HuH-7.5 (cell line): ENCODE measurements at places on chromosomes 7 and 10.

DNA sequence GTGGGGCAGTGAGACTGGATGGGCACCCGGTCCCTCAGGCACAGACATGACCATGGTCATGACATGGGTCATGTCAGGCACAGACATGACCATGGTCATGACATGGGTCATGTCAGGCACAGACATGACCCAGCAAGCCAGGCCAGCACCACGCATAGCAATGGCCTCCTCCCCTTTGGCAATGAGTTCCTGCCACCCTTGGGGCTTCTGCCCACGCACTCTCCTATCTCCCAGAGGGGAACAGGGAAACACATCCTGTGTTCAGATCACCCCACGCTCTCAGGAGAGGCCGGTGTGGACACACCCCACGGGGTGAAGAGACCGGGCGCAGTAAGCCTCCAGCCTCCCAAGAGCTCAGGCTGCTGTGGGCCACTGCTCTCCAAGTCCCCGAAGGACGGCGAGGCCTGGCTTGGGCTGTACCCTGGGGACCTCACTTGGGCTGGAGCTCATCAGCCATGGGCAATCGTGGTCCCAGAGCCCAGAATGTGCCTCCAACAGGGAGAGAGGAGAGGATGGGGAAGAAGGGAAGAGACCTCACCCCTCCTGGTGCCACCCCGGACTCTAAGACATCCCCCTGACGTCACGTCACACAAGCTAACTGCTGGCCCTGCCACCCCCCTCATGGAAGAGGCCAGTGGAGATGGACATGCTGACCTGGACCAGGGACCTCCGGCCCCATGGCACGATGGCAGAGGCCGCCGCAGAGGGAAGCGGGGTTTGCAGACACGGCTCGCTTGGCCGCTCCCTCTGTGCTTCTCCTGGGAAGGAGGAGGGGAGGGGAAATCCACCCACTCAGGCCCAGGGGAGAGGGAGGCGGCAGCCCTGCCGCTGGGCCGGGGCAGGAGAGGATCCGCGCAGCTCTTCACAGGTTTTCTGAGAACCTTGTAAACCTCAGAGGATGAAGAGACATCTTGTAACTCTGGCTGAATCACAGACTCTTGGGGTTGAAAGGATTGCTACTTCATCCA is 269.6 kb downstream of the ELFN1 start:
- no peak for DNase-seq

DNA sequence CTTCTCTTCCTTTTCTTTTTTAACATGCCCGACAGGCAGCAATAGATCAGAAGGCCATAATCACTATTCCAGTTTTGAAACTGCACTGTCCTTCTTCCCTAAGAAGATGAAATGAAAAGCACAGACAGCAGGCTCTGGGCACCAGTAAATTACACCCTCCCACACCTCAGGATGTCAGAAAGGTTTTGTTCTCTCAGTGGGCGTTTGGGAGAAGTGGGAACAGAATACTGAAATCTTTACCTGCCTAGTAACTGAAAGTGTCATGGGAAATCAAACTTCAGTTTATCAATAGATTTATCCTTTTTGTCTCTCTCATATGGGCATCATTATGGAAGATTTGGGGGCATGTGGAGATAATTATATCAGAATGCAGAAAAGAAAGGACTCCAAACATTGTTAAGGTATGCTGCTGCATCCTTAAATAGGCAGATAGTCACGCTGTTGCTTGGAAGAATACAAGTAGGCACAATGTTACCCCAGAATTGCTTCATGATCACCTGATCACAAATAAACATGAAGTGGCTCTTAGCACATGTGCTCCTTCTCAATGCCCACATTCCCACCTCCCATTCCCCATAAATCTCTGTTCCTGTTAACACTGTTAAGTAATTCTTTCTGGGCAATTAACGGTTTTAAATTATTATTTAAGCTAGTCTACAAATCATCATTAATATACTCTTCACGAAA is 113.3 kb downstream of the DOCK4 start:
- no peak for DNase-seq

- DNase-seq: no peak
Measured at GRCh38 chr7:71409550-71410157, 277.7 kb downstream of the GALNT17 start.

DNA sequence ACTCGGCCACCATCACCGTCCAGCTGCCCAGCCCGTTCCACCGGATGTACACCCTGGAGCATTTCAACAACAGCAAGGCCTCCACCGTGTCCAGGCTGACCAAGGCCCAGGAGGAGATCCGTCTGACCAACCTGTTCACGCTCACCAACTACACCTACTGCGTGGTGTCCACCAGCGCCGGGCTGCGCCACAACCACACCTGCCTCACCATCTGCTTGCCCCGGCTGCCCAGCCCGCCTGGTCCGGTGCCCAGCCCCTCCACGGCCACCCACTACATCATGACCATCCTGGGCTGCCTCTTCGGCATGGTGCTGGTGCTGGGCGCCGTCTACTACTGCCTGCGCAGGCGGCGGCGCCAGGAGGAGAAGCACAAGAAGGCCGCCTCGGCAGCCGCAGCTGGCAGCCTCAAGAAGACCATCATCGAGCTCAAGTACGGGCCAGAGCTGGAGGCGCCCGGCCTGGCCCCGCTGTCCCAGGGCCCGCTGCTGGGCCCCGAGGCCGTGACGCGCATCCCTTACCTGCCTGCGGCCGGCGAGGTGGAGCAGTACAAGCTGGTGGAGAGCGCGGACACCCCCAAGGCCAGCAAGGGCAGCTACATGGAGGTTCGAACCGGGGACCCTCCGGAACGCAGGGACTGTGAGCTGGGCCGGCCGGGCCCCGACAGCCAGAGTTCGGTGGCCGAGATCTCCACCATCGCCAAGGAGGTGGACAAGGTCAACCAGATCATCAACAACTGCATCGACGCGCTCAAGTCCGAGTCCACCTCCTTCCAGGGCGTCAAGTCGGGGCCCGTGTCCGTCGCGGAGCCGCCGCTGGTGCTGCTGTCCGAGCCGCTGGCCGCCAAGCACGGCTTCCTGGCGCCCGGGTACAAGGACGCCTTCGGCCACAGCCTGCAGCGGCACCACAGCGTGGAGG is 75.8 kb downstream of the ELFN1 start:
- DNase-seq: no peak

- DNase-seq: peak; percentile 7
Measured at GRCh38 chr10:73131913-73132686, 21.8 kb downstream of the NUDT13 start.

GRCh38 chr7:155166673-155167370 is 96.7 kb downstream of the HTR5A start:
- DNase-seq: no peak
